Hematopoietic multipotent progenitor cell treated with erythropoietin and hydrocortisone succinate and interleukin-3 and kit ligand, for 15 days (in vitro differentiated cells): ENCODE measurements at places on chromosomes 6 and 20.
A peak's percentile ranks its signal among the peaks of the same experiment; 100 is the strongest.

DNA sequence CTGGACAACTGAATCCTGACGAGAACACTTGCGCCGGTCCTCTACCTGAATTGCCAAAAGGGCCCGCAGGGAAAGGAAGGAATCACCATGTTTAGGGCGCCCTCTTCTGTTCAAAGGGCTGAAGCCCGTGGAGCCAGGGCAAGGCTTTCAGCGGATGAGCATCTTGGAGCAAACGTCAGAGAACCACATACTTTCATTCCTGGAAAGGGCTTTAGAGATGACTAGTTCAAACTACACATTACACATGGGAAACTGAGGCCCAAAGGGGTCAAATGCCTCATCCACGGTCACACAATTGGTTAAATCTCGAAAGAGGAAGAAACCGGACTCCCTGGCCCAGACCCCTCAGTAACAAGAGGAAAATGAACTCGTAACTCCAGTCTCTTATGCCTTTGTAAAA is 11.5 kb upstream of the ZNF133 start:
- DNase-seq = peak; percentile 77

DNA sequence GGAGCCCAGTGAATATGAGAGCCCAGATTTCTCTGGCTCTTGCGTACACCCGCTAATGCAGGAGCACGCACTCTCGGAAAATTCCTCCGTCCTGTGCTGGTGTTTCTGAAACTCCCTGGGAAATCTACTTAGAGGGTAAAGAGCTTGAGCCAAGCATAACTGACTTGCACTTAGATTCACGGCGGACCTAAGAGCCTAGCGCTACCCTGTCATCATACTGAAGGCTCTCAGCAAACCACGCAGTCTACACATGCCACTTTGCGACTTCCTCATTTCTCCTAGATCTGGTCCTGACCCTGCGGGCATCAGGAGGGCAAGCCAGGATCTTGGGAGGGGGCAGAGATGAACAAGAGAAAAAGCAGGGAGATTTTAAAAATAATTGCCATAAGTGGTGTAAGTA is 324.7 kb downstream of the CD83 start:
- DNase-seq = no peak

DNA sequence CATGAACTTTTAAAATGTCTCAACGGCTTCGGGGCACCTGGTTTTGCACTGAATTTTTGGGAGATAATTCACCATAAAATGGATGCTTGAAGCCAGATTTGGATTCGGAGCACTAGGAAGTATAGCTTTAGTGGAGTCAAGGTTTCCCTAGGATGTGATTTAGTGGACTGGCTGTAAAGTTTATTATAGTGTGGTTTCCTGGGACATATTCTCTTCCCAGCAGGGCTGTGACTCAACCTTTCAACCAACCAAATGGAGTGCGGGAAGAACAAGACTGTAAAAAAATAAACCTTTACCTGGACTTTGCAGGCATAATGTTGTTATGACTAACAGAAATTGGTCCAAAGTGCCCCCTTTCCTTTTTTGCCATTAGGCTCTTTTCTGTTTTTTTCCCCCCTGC is 327.4 kb upstream of the MAN1A1 start:
- DNase-seq = no peak

DNA sequence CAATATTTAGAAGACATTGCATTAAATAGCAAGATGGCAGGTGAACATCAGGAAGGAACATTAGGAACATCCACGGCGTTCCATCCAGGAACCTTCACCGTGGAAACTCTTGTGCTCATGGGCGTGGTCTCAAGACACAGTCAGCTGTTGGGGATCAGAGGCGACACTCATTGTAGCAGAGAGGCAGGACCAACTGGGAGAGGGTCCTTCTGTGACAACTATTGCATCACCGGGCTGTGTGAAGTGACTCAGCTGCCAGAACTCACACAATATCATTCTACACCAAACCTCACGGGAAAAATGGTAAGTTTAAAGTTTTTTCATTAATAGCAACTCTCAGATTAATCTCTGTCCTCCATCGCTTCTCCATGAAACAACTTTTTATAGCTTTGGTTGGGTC is 334.8 kb upstream of the SULF2 start:
- DNase-seq = no peak

- DNase-seq = no peak
Measured at GRCh38 chr6:19432966-19433498, 404.1 kb upstream of the ID4 start.

GRCh38 chr6:127026247-127026646 is 92.2 kb upstream of the RSPO3 start:
- DNase-seq = no peak

- DNase-seq = no peak
Measured at GRCh38 chr20:38685853-38686473, 38.3 kb upstream of the SLC32A1 start.

DNA sequence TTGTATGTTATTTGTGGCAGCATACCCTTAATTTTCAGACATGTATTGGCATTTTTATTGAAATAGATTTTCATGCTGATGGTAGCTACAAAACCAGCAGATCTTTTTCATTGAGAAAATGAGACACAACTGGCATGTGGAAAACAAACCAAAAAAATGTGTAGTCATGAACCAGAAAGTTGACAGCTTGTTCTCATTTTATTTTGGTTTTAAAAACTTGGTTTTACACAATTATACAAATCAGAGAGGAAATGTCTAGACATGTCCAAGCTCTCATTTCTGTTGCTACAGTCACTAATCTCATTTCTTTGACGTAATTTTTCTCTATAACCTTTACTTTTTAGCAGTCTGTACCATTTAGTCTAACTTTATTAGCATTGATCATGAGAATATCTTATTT is 85.4 kb downstream of the GRIK2 start:
- DNase-seq = no peak

- DNase-seq = no peak
Measured at GRCh38 chr6:87209812-87210211, 54.4 kb downstream of the ZNF292 start.

- no peak for DNase-seq
Measured at GRCh38 chr6:170092826-170093225, 198.1 kb downstream of the DLL1 start.

GRCh38 chr6:110800839-110801196 is 14.5 kb downstream of the CDK19 start:
- no peak for DNase-seq
